Esophagus muscularis mucosa (tissue), 4 donors: ENCODE measurements at places on chromosomes 12 and 14.
A peak's percentile ranks its signal among the peaks of the same experiment; 100 is the strongest.

DNA sequence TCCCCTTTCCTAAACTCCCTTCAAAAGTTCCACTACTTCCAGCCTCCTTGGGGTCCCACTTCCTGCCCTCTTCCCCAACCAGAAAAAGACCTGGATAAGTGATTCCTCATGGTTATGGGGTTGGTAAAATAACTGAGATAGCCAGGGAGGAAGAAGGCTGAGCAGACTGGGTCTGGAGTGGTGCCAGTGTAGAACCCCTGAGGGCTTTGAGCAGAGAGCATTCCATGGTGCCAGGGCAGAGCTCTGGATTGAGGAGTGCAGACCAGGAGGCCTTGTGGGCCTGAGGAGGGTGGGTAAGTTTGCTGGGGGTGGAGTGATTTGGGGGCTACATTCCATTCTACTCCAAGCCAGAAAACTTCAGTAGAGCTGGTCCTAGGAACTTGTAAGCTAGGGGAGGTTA is 9.5 kb upstream of the CISTR start:
- no peak overlapping the region for H3K4me3 ChIP-seq
- peaks cover 3% of the 10 kb centered on the region for H3K27me3 ChIP-seq
- no peaks in the 10 kb centered on the region for H3K4me1 ChIP-seq
- no peak overlapping the region for H3K27ac ChIP-seq
- no peaks in the 10 kb centered on the region for H3K36me3 ChIP-seq
- no peak for DNase-seq

DNA sequence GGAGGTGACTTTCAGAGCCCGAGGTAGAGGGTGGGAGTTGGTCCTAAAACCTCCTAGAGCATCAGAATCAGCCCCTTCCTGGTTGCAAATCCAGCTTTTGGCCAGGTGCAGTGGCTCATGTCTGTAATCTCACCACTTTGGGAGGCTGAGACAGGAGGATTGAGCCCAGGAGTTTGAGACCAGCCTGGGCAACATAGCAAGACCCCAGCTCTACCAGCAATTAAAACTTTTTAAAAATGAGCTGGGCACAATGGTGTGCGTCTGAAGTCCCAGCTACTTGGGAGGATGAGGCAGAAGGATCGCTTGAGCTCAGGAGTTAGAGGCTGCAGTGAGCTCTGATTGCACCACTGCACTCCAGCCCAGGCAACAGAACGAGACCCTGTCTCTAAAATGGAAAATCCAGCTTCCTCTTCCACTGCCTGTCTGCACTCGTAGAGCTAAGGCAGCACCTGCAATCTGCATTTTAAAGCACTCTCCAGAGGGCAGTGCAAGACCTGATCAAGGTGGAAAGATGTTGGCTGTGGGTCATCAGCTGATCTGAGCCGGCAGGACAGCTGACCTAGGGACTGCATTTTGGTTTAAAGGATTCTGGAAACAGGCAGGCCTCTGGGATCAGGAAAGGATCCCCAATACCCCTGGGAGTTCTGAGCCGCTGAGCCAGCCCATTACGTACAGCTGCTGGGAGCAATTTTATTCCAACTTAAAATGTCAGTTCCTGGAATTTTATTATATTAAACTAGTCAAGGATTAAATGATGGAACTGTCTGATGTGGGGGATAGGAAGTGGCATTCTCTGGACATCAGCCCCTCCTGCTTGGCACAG is 1.8 kb upstream of the TESC start:
- DNase-seq, result no peak
- H3K4me3 ChIP-seq, result no peak overlapping the region
- H3K36me3 ChIP-seq, result no peaks in the 10 kb centered on the region
- H3K4me1 ChIP-seq, result peaks cover 15% of the 10 kb centered on the region
- H3K27me3 ChIP-seq, result peaks cover 32% of the 10 kb centered on the region

- H3K36me3 ChIP-seq, result no peaks in the 10 kb centered on the region
- H3K4me1 ChIP-seq, result no peaks in the 10 kb centered on the region
- no peak overlapping the region for H3K4me3 ChIP-seq
- no peaks in the 10 kb centered on the region for H3K27me3 ChIP-seq
- no peak overlapping the region for H3K27ac ChIP-seq
- no peak for DNase-seq
These were observed 10.8 kb upstream of the KRT8 start for GRCh38 chr12:52915637-52916036.

- H3K36me3 ChIP-seq, result no peaks in the 10 kb centered on the region
- no peak for DNase-seq
- H3K27me3 ChIP-seq, result no peaks in the 10 kb centered on the region
- H3K4me1 ChIP-seq, result no peaks in the 10 kb centered on the region
These were observed 19.3 kb downstream of the CCDC62 start for GRCh38 chr12:122793685-122794106.

GRCh38 chr12:65593239-65593701 is 231.0 kb upstream of the HMGA2 start:
- no peak for DNase-seq
- no peak overlapping the region for H3K4me3 ChIP-seq
- no peaks in the 10 kb centered on the region for H3K27me3 ChIP-seq
- no peaks in the 10 kb centered on the region for H3K36me3 ChIP-seq
- no peaks in the 10 kb centered on the region for H3K4me1 ChIP-seq

DNA sequence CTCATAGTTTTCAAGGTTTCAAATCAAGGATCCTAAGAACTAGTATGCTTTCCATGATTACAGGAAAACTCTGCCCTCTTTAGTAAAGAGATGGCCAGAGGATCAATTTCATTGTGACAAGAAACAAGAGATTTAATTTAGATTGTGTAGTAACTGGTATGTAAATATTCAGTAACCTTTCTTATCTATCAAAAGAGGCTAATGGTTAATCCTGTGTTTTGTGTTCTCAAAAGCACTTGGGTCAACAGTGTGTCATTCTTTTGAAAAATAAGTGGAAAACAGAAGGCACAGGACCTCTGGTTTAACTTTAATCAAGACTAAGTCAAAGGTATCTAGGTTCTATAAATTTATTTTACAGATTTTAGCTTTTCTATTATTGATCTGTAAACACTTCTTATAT is 56.6 kb upstream of the ERGIC2 start:
- H3K4me3 ChIP-seq, result no peak overlapping the region
- no peak for DNase-seq
- no peaks in the 10 kb centered on the region for H3K4me1 ChIP-seq
- H3K36me3 ChIP-seq, result no peaks in the 10 kb centered on the region
- no peak overlapping the region for H3K27ac ChIP-seq

- DNase-seq, result no peak
- H3K4me1 ChIP-seq, result peaks cover 48% of the 10 kb centered on the region
- H3K4me3 ChIP-seq, result no peak overlapping the region
- H3K36me3 ChIP-seq, result no peaks in the 10 kb centered on the region
- H3K27me3 ChIP-seq, result no peaks in the 10 kb centered on the region
- H3K27ac ChIP-seq, result no peak overlapping the region
These were observed 44.2 kb upstream of the FOS start for GRCh38 chr14:75234173-75235115.

GRCh38 chr14:83085136-83085535 is 1551.5 kb upstream of the SEL1L start:
- H3K4me3 ChIP-seq, result no peak overlapping the region
- no peaks in the 10 kb centered on the region for H3K4me1 ChIP-seq
- no peaks in the 10 kb centered on the region for H3K27me3 ChIP-seq
- H3K27ac ChIP-seq, result no peak overlapping the region

GRCh38 chr12:16583969-16584745 is 21.8 kb downstream of the LMO3 start:
- DNase-seq, result no peak
- no peak overlapping the region for H3K4me3 ChIP-seq
- peak overlapping the region; percentile 84 for H3K27ac ChIP-seq
- no peaks in the 10 kb centered on the region for H3K27me3 ChIP-seq
- H3K36me3 ChIP-seq, result no peaks in the 10 kb centered on the region

GRCh38 chr12:366820-367219 is 22.3 kb downstream of the KDM5A start:
- peaks cover 48% of the 10 kb centered on the region for H3K36me3 ChIP-seq
- no peaks in the 10 kb centered on the region for H3K4me1 ChIP-seq
- no peak for DNase-seq
- H3K27ac ChIP-seq, result no peak overlapping the region
- H3K27me3 ChIP-seq, result no peaks in the 10 kb centered on the region

DNA sequence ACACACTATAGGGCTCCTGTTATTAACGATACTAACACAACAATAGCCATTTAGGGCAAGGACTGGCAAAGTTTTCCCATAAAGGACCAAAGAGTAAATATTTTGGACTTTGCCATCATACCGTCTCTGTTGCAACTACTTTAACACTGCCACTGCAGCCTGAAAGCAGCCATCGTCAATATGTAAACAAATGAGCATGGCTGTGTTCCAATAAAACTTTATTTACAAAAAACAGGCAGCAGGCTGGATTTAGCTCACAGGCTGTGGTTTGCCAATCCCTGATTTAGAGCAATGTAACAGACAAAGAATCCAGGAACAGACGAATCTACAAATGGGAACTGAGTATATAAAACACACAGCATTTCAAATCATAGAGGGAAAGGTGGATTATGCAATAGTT is 84.1 kb downstream of the FRMD6 start:
- no peak for DNase-seq
- H3K36me3 ChIP-seq, result no peaks in the 10 kb centered on the region
- H3K4me1 ChIP-seq, result no peaks in the 10 kb centered on the region

DNA sequence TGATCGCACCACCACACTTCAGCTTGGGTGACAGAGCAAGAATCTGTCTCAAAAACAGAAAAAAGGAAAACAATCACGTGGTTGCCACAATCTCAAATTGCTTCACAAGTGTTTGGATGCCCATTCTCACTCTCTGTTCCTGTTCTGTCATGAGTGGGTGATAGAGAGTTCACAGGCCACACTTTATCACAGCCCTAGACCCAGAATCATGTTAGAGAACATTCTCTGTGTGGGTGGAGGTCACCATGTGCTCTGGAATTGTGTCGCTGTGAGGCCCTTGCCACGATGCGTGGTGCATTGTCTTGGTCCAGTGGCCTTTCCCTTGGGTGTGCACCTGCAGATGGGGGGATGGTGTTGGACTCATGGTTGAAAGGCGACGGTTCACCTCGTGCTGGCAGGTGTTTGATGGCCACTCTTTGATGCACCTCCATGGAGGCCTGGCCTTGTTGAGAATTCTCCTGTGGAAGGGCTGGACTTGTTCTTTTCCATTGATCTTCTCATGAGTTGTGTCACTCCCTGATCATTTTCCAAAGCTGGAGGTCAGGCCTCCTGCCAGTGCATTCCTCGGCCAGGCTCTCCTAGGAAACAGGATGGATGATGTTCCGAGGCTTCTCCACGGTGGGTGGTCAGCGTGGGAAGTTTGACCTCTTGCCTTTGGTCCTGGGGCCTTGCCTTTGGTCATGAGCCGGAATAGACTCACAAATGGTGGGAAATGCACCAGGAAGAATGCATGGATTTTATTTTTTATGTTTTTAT is 91.9 kb downstream of the SLC24A4 start:
- no peaks in the 10 kb centered on the region for H3K36me3 ChIP-seq
- H3K27ac ChIP-seq, result no peak overlapping the region
- H3K4me3 ChIP-seq, result no peak overlapping the region
- DNase-seq, result no peak

GRCh38 chr14:105941226-105942166 is 415.1 kb downstream of the TMEM121 start:
- no peak overlapping the region for H3K4me3 ChIP-seq
- no peaks in the 10 kb centered on the region for H3K27me3 ChIP-seq
- H3K4me1 ChIP-seq, result peaks cover 4% of the 10 kb centered on the region
- no peak overlapping the region for H3K27ac ChIP-seq
- peak; percentile 75 for DNase-seq

GRCh38 chr12:123860377-123860776 is 98.3 kb downstream of the DNAH10 start:
- H3K27ac ChIP-seq, result no peak overlapping the region
- H3K4me1 ChIP-seq, result no peaks in the 10 kb centered on the region
- no peaks in the 10 kb centered on the region for H3K27me3 ChIP-seq
- H3K36me3 ChIP-seq, result no peaks in the 10 kb centered on the region

- H3K4me3 ChIP-seq, result no peak overlapping the region
- H3K4me1 ChIP-seq, result no peaks in the 10 kb centered on the region
- no peaks in the 10 kb centered on the region for H3K27me3 ChIP-seq
- peaks cover 94% of the 10 kb centered on the region for H3K36me3 ChIP-seq
- no peak overlapping the region for H3K27ac ChIP-seq
These were observed 10.3 kb downstream of the TCHP start for GRCh38 chr12:109910254-109910968.

DNA sequence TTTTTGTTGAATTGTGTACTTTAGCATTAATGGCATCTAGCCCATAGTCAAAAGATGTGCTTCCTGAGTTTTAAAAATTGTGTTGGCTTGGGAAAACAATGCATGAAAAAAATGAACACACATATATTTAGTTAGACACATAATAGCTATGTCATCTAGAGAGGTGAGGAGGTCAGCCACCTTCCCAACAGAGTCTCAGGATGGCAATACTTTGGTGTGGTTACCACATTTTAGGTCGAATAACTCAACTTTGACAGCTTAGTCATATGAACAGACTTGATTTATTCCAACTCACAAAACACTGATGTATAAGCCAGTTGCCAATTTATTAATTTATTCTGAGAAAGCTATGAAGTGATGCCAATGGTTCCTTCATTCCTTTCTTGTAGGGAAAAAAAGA is 114.0 kb downstream of the ETNK1 start:
- H3K4me3 ChIP-seq, result no peak overlapping the region
- H3K27me3 ChIP-seq, result no peaks in the 10 kb centered on the region
- H3K36me3 ChIP-seq, result no peaks in the 10 kb centered on the region
- no peak for DNase-seq
- H3K4me1 ChIP-seq, result no peaks in the 10 kb centered on the region

DNA sequence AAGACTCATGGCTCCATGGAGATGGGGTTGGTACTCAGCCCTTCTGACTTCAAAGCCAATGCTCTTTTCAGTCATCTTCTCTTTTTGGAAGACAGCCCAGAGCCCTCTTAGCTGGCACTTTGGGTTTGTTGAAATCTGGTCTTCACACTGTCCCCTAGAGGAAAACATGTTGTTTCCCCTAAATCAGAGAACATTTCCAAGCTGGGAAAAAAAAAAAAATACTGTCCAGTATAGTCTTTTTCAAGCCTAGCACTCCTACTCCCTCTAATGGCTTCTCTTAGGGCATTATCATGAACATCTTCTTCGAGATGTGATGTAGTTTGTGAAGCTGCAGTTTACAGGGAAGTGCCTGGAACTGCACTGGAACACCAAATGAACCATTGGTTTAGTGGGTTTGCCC is 3.0 kb upstream of the ZC3H14 start:
- H3K36me3 ChIP-seq, result no peaks in the 10 kb centered on the region
- H3K4me1 ChIP-seq, result peaks cover 35% of the 10 kb centered on the region
- no peak overlapping the region for H3K4me3 ChIP-seq
- H3K27me3 ChIP-seq, result no peaks in the 10 kb centered on the region

DNA sequence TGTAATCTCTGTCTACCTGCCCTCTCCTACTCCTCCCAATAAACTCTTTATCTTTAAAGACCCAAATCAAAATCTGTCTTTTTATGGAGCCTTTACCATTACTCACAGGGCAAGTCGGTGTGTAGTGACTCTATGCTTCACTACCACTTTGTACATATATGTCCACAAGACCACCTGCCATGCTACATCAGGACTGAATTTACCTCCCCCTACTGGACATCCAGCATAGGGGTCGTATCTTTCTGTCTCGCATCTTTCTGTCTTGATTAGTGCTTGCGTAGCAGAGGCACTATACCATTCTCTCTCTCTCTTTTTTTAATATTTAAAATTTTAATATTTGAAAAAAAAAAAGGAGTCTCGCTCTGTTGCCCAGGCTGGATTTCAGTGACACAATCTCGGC is 587.5 kb downstream of the SOX5 start:
- H3K36me3 ChIP-seq, result no peaks in the 10 kb centered on the region
- no peaks in the 10 kb centered on the region for H3K27me3 ChIP-seq
- H3K4me3 ChIP-seq, result no peak overlapping the region
- DNase-seq, result no peak
- H3K27ac ChIP-seq, result no peak overlapping the region

- no peak overlapping the region for H3K27ac ChIP-seq
- H3K36me3 ChIP-seq, result no peaks in the 10 kb centered on the region
- no peaks in the 10 kb centered on the region for H3K27me3 ChIP-seq
- H3K4me1 ChIP-seq, result peaks cover 23% of the 10 kb centered on the region
- peak; percentile 45 for DNase-seq
- H3K4me3 ChIP-seq, result no peak overlapping the region
These were observed 204.9 kb downstream of the TMX1 start for GRCh38 chr14:51445001-51445390.
